Esophagus squamous epithelium (tissue), 5 donors: ENCODE measurements at places on chromosomes 1 and 21. TPM values are rescaled to one million over a fixed set of nuclear protein-coding genes. Genes with fewer than 3 reads are reported as not detected.

GRCh38 chr1:93904228-93904627, 5.0 kb downstream of the GCLM start:
- peaks cover 21% of the 10 kb centered on the region for H3K36me3 ChIP-seq
- H3K27ac ChIP-seq, result no peak overlapping the region
- H3K4me3 ChIP-seq, result no peak overlapping the region
- no peaks in the 10 kb centered on the region for H3K27me3 ChIP-seq
- peaks cover 49% of the 10 kb centered on the region for H3K4me1 ChIP-seq

- H3K27ac ChIP-seq, result peak overlapping the region; percentile 88
- no peaks in the 10 kb centered on the region for H3K27me3 ChIP-seq
- no peak for DNase-seq
- no peak overlapping the region for H3K4me3 ChIP-seq
- H3K4me1 ChIP-seq, result peaks cover 80% of the 10 kb centered on the region
These were observed 17.6 kb downstream of the SLC2A1 start for GRCh38 chr1:42940851-42941639.

The NBPF4 gene
- total RNA-seq, result not detected

GRCh38 chr1:165899461-165899941, 72.1 kb downstream of the UCK2 start:
- no peaks in the 10 kb centered on the region for H3K36me3 ChIP-seq
- no peaks in the 10 kb centered on the region for H3K27me3 ChIP-seq
- peaks cover 57% of the 10 kb centered on the region for H3K4me1 ChIP-seq
- DNase-seq, result no peak

- no peak for DNase-seq
- H3K27me3 ChIP-seq, result no peaks in the 10 kb centered on the region
These were observed 26.2 kb downstream of the OR10J5 start for GRCh38 chr1:159509440-159510228.

The SUSD4 gene
- 50.6 TPM for total RNA-seq

DNA sequence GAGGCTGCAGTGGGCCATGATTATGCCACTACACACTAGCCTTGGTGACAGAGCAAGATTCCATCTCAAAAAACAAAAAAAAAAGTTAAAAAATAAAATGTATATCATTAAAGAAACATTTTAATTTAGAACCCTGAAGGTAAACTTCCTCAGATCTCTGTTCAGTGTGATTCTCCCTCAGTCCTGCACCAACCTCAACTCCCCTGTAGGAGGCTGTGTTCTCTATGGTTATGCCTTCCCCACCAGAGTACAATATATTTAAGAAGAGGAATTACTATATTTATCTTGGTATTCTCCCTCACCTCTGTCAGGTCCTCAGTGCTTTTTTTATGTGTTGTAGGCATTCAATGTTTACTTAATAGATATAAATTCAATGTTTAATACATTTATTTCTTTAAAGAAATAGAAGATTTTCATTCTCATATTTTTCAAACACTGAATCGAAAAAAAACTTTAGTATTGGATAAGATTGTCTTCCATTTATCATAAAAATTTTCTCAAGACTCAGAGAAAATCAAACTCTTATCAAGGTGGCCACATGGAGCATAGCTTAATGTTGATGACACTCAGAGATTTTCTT, 4.8 kb upstream of the LRRC8B start:
- no peaks in the 10 kb centered on the region for H3K4me1 ChIP-seq
- H3K27ac ChIP-seq, result no peak overlapping the region
- H3K4me3 ChIP-seq, result no peak overlapping the region
- no peaks in the 10 kb centered on the region for H3K36me3 ChIP-seq
- H3K27me3 ChIP-seq, result no peaks in the 10 kb centered on the region

DNA sequence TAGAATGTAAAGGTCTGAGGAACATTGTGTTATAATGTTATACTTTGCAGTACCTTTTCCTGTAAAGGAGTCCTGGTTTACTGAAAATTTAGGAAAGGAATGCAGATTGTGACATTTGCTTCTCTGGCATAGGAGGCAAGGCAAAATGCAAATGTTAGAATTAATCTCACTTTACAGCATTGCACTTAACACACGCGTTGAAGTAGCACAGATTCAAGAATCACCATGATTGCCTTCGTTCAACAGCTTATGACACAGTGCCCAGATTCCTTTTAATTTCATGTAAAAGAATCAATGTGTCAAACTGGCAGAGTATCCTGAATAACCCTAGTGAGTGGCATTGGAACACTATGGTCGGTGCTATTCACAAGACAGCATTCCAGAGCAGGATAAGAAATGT, 47.4 kb downstream of the RGS7 start:
- no peaks in the 10 kb centered on the region for H3K27me3 ChIP-seq
- no peaks in the 10 kb centered on the region for H3K4me1 ChIP-seq
- H3K4me3 ChIP-seq, result no peak overlapping the region
- no peaks in the 10 kb centered on the region for H3K36me3 ChIP-seq
- DNase-seq, result no peak
- no peak overlapping the region for H3K27ac ChIP-seq

- peak within 1 kb of the TSS; percentile 90 for H3K27ac ChIP-seq
- peaks cover 30% of the 10 kb centered on the region for H3K4me1 ChIP-seq
- peak within 1 kb of the TSS; percentile 42 for H3K4me3 ChIP-seq
- no peak for DNase-seq
These were observed at the start of gene S100A8 for GRCh38 chr1:153390938-153391710. Gene S100A8 (minus strand): TSS chr1:153391073. CDS start chr1:153390535, 538 bp downstream.

GRCh38 chr1:225565847-225566246, 87.1 kb downstream of the ENAH start:
- DNase-seq, result no peak
- H3K27ac ChIP-seq, result no peak overlapping the region
- no peak overlapping the region for H3K4me3 ChIP-seq
- H3K4me1 ChIP-seq, result no peaks in the 10 kb centered on the region
- H3K36me3 ChIP-seq, result peaks cover 3% of the 10 kb centered on the region

The TIE1 gene
- total RNA-seq, result 3.1 TPM

- no peak overlapping the region for H3K27ac ChIP-seq
- no peaks in the 10 kb centered on the region for H3K4me1 ChIP-seq
- no peaks in the 10 kb centered on the region for H3K27me3 ChIP-seq
- no peaks in the 10 kb centered on the region for H3K36me3 ChIP-seq
- no peak for DNase-seq
These were observed 951 bp upstream of the LINGO4 start for GRCh38 chr1:151806170-151806569.

- no peaks in the 10 kb centered on the region for H3K27me3 ChIP-seq
- H3K4me3 ChIP-seq, result peak overlapping the region; percentile 76
- H3K4me1 ChIP-seq, result peaks cover 6% of the 10 kb centered on the region
- no peak for DNase-seq
These were observed 1.3 kb downstream of the PRDM2 start for GRCh38 chr1:13701271-13701640.

- no peaks in the 10 kb centered on the region for H3K27me3 ChIP-seq
- no peaks in the 10 kb centered on the region for H3K36me3 ChIP-seq
- no peak overlapping the region for H3K4me3 ChIP-seq
- no peak for DNase-seq
These were observed 29.6 kb upstream of the PCBP3 start for GRCh38 chr21:45613881-45614280.

GRCh38 chr21:32412162-32413014, at the start of gene EVA1C:
Gene EVA1C (plus strand): TSS chr21:32412706. CDS start chr21:32412854, 148 bp downstream.
- no peaks in the 10 kb centered on the region for H3K27me3 ChIP-seq
- DNase-seq, result no peak
- peak within 1 kb of the TSS; percentile 97 for H3K4me3 ChIP-seq
- H3K36me3 ChIP-seq, result peaks cover 10% of the 10 kb centered on the region
- peaks cover 18% of the 10 kb centered on the region for H3K4me1 ChIP-seq

- no peak overlapping the region for H3K4me3 ChIP-seq
- no peaks in the 10 kb centered on the region for H3K27me3 ChIP-seq
- H3K27ac ChIP-seq, result no peak overlapping the region
- no peak for DNase-seq
- H3K4me1 ChIP-seq, result no peaks in the 10 kb centered on the region
These were observed 57.4 kb downstream of the FOXD2 start for GRCh38 chr1:47495176-47495713.

GRCh38 chr21:14321042-14321441, 61.9 kb downstream of the HSPA13 start:
- no peak overlapping the region for H3K4me3 ChIP-seq
- no peak for DNase-seq
- no peak overlapping the region for H3K27ac ChIP-seq

DNA sequence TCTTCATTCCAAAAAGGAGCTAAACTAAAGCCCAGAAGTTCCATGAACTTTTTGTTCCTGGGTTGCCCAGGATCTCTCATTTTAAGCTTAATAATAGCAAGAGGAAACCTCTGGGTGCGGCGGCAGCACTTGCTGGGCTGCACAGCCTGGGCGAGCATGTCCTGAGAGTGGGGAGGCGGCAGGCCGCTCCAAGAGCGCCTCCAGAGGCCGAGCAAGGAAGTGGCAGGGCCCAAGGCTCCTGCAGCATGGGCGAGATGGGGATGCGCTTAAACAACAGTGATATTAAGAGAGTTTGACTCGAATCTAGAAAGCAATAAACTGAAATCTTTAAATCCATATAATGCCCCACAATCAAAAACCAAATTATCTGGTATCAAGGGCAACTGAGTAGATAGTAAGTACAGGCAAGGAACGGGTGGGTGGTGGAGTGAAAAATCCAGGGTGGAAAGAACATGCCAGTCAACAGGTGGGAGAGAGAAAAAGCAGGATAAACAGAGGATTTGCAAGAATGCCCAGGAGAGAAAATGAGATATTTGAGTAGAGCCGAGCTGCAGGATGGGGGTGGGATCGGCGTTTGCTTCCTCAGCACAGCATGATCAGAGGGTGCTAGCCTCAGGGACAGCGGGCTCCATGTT, 14.1 kb upstream of the TNR start:
- H3K27ac ChIP-seq, result no peak overlapping the region
- H3K27me3 ChIP-seq, result no peaks in the 10 kb centered on the region
- no peaks in the 10 kb centered on the region for H3K4me1 ChIP-seq
- DNase-seq, result no peak

DNA sequence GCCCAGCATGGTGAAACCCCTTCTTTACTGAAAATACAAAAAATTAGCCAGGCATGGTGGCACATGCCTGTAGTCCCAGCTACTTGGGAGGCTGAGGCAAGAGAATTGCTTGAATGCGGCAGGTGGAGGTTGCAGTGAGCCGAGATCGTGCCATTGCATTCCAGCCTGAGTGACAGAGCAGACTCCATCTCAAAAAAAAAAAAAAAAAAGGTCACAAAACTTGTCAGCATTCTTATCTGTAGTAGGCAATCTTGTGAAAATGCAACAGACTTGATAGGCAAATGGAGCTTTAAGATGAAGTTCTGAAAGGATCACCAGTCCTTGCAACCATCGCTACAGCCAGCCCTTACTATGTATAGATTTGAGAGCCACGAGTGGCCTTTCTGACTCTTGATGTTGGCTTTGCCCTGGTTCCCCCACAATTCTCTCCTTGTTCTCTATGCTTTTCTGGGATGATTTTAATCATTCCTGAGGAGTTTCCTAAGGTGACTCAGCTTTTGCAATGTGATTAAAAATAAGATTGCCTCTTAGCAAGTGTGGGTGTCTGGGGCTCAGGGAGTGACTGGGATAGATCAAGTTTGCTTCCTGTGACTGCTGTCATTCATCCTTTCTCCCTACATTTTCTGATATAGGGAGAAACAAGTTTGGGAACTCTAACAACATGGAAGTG, 7.1 kb upstream of the MAP1LC3C start:
- no peaks in the 10 kb centered on the region for H3K36me3 ChIP-seq
- no peaks in the 10 kb centered on the region for H3K27me3 ChIP-seq
- H3K4me3 ChIP-seq, result no peak overlapping the region
- no peaks in the 10 kb centered on the region for H3K4me1 ChIP-seq
- no peak overlapping the region for H3K27ac ChIP-seq

DNA sequence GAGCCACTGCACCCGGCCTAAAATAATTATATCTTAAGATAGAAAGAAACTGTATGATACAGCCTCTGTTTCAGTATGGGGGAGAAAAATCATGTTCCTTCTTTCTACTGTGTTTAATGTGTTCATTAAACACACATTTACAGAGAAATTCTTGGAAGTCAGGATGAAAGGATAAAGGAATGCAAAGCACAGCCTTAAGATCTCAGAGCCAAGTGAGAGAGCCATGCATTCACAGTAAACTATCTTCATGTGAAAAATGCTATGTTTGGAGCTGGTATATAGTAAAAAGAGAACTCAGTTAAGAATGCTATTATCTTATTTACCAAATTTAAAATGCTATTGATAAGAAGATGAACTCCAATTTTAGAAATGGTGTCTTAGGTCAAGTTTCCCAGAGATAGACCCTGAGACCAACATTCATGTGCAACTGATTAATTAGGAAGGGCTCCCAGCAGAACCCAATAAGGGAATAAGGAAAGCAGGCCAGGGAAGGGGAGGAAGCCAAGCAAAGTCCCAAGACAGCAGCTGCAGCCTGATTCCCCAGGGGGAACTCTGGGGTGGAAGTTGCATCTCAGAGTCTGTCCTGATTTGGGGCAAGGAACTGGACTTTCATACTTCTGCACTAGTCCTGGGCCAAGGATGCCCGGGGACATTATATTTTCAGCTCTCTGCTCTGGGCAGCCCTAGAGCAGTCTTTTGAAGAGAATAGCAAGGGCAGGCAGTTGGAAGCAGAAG, 130.0 kb upstream of the ZNF648 start:
- no peaks in the 10 kb centered on the region for H3K27me3 ChIP-seq
- peak overlapping the region; percentile 1 for H3K27ac ChIP-seq
- no peaks in the 10 kb centered on the region for H3K36me3 ChIP-seq
- DNase-seq, result no peak
- no peak overlapping the region for H3K4me3 ChIP-seq
- peaks cover 5% of the 10 kb centered on the region for H3K4me1 ChIP-seq

The TRMT1L gene
- total RNA-seq, result 7.9 TPM

The HAO2 gene
- total RNA-seq, result not detected

DNA sequence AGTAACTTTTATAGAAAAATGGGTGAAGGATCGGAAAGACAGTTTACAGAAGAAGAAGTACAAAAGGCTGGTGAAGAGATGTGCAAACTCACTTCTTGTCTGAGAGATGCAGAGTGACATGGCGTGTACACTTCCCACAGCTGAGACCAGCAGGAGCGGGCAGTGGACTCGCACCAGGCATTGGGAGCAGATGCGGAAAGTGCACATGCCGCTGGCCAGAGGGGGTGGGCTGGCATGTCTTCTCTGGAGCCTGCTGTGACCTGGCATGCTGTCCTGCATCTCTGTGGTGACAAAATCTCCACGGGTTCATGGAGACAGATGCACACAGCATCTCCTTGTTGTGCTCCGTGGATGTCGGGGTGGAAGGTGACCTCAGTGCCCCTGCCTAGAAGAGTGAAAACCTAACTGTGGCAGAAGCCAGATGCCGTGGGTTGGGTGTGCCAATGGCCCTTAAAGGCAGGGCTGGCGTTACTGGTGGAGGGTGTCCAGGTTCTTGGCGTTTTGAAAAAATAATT, 128.6 kb upstream of the COL6A1 start:
- no peaks in the 10 kb centered on the region for H3K4me1 ChIP-seq
- no peaks in the 10 kb centered on the region for H3K27me3 ChIP-seq
- no peak overlapping the region for H3K4me3 ChIP-seq
- no peaks in the 10 kb centered on the region for H3K36me3 ChIP-seq

The OR2T29 gene
- total RNA-seq, result not detected

DNA sequence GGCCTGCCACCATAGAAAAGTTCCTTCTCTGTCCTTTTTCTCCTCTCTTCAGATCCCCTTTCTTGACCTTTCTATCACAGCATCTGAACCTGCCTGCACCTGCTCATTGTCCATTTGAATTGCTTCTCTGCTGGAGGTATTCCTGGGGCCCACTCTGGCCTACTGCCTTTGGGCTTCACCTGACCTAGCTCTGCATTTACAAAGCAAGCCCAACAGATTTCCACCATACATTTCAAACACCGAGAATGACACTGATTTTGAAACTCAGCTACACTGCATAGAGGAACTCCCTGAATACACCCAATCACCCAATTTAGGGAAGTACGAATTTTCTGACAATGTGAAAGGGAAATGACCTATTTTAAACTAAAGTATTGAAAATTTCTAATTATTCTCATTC, 284.5 kb upstream of the USP25 start:
- no peak for DNase-seq
- no peaks in the 10 kb centered on the region for H3K27me3 ChIP-seq
- H3K27ac ChIP-seq, result no peak overlapping the region
- H3K36me3 ChIP-seq, result no peaks in the 10 kb centered on the region
- no peaks in the 10 kb centered on the region for H3K4me1 ChIP-seq
- no peak overlapping the region for H3K4me3 ChIP-seq

The LCE1C gene
- 0.57 TPM for total RNA-seq
